Stimulated activated CD4-positive, alpha-beta T cell treated with anti-CD3 and anti-CD28 coated beads, Interleukin-12 subunit alpha, Interleukin-12 subunit beta, amount 100 ng/mL, for 48 hours (primary cell): ENCODE measurements at places on chromosomes 5 and 9.

DNA sequence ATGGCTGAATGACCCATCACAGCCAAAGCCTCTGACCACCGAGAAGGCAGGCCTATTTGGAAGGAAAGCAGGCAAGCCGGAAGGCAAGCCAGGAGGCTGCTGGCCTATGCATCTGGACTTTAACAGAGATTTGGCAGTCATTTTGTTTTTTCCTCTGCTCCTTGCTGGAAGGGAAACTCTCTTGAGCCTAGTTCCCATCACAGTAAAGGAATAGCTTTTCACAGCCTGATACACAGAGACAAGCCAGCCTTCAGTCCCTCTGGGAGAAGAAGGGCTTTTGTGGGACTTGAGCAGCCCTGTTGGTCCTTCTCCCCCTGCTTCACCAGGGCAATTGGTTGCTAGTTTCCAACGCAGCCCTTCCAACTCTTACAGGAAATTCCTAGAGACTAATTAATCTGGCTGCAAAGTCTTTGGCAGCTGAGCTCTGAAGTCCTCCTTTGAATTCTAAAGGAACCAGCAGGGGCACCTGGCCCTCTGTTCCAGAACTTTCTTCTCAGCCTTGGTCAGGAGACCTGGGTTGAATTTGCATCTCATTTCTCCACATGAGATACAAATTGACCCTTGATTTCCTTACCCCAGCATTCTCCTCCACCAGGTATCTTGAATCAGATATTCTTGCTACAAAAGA, 157.3 kb upstream of the EPB41L4A start:
- DNase-seq: no peak

DNA sequence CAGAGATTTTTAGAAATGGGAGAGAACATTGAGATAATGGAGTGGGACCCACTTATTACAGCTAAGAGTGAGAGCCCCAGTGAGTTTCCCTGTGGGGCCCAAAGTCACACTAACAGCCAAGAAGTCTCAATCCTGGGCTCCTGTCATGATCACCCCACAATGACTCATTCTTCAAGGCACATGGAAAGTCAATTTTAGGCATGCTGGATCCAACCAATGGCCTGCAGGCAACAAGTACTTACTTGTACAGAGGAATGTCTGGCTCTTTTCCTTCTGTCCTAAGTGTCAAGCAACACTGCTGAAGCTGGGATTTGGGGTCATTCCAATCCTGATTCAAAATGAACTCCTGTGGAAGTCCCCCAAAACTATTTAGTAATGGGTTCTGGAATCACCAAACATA, 123.1 kb downstream of the DROSHA start:
- no peak for DNase-seq

DNA sequence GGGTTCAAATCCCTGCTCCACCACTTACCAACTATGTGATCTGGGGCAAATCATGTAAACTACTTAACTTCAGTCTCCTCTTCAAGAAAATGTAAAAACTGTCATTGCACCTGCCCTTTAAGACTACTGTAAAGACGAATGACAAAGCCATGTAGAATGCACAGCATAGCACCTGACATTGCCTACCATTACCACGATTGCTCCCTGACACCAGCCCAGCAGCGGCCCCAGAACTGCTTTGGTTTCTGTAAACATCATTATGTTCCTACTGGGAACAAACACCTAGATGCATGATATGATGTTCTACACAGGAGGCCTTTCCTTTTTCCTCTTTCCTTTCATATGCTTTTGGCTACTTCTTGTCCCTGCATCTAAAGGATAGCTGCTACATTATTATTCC, 23.1 kb upstream of the PLPP6 start:
- no peak for DNase-seq

DNA sequence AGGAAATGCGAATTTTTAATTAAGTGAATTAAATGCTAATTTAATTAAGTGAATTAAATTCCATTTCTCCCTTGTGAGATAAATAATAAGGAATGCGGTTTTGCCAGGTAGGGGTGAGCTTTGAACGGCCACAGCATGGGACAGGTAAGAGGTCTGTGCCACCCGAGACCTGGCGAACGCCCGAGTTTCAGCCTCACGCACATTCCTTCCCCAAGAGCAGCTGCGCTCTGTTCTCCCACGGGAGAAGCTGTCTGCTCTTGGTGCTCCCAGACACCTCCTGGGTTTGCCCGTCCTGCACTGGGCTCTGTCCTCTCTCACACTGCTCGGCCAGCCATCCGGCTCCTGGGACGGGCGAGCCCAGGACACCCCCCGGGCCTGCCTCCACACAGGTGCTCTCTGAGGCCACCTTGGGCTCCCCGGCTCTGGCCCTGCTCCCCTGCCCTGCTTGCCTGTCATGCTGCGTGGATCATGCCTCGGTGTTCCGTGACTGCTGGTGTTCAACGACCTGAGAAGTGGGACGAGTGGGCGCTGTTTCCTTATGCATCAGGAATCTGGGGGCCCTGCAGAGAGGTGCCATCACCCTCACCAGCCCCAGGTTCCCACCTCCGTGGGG, 13.7 kb upstream of the CAMSAP1 start:
- DNase-seq: no peak

- no peak for DNase-seq
These were observed 31.0 kb upstream of the SLC1A3 start for GRCh38 chr5:36575361-36575781.

DNA sequence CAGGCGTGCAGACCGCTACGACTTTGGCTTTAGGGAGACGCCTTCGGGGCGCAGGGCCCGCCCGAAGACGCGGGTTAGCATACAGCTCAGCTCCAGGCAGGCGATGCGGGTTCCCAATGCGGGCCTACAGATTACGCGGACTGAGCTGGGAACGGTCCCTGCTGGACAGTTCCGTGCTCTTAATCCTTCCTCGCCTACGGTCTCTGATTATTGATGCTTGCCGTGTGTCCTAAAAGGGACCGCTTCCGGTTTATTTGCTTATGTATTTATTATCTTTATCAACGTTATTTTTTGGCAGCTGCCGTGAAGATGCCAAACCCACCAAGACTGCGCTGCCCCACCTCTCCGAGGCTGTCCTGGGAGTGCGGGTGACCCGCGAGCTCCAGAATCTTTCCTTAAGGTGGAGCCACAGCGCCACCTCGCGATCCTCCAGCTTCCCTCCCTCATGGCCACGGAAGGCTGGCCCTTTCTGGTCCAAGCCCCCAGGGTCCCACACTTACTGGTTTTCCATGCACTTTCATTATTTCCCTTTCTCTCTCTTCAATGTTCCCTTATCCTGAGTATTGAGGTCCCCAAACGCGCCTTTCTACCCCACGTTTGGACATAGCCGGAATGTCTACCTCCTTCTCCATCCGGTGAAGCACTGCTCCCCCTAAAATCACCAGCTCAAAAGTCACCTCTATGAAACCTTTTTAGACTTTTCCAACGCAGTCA, 7.0 kb upstream of the EBF1 start:
- peak; percentile 69 for DNase-seq

DNA sequence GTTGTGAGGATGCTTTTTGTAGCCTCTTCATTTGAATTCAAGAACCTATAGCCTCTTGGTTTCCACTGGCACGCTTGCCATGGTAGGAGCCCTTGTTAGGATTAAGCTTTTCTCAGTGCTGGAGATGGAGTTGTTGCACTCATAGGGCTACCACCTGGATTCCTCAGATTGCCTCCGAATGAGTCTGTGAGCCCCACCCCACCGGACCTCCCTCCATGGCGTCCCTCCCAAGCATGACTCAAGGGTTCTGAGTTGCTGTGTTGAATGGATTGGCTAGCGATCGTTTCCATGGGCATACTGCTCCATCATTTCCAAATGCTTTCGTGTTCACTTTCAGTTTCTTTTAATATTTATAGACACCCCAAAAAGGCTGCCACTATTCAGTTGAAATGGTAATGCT, 69.9 kb downstream of the DAPK1 start:
- no peak for DNase-seq

- no peak for DNase-seq
These were observed 178.9 kb downstream of the SEMA6A start for GRCh38 chr5:116395631-116396203.

GRCh38 chr9:3912280-3912679, 386.5 kb upstream of the RFX3 start:
- DNase-seq: no peak

DNA sequence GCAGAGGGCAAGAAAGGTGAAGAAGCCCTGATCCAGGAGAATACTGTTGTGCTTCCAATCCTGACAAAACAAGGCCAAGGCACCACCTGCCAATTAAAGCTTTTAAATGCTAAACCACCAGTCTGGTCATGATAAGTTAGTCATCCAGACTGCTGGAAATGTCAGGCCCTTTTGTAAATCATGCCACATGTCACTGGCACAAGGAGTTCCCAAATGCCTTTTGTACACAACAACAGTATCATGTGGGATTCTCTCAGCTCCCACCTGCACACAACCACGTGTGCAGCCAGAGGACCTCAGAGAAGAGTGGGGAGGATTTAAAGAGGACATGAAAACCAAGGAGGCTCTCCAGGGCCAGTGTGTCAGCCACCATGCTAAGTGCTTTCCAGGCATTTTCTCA, 99.3 kb downstream of the CDK5RAP2 start:
- no peak for DNase-seq

GRCh38 chr9:137115394-137116026, 977 bp upstream of the DPP7 start:
- DNase-seq: no peak

GRCh38 chr9:116155698-116156039, 2.1 kb downstream of the PAPPA start:
- DNase-seq: no peak

DNA sequence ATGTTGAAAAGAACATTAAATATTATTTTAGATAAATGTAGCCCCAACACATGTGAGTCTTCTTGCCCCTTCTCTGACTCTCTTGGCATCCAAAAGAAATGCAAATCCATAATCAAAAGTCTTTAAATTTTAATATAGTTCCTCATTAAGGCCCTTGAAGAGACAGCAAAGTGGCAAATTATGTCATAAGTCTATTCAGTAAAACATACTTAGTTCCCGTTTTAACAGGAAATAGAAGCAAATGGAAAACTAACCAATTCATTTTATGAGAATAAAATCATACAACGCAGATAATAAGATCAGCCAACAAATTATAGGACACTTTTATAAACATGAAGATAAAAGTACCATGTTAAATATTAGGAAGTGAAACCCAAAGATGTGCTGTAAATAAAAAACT, 20.1 kb upstream of the IFNB1 start:
- no peak for DNase-seq

GRCh38 chr5:151577566-151577965, 13.6 kb downstream of the FAT2 start:
- DNase-seq: no peak

- DNase-seq: no peak
These were observed 21.0 kb downstream of the F2RL2 start for GRCh38 chr5:76602094-76602726.

DNA sequence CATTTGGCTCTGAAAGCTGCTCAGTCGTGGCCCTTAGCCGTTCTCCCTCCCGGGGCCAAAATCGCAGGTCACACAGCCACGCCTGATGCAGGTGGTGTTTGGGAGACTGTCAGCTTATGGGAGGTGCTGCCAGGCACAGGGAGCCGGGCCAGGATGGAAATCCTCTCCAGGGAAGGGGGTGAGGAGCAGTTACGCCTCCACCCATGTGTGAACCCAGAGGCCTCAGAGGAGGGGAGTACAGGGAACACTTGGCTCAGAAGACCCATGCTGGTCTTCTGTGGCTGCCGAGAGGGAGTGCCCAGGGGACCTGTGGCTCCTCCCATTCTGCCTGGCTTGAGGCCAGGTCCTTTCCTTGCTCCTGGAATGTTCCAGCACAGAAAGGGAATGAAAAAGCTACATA, 3.6 kb upstream of the OLFM1 start:
- no peak for DNase-seq

GRCh38 chr5:176162198-176162597, 76.0 kb upstream of the SIMC1 start:
- DNase-seq: no peak

GRCh38 chr5:95554331-95554646, 488 bp downstream of the SKIC3 start:
- DNase-seq: no peak

DNA sequence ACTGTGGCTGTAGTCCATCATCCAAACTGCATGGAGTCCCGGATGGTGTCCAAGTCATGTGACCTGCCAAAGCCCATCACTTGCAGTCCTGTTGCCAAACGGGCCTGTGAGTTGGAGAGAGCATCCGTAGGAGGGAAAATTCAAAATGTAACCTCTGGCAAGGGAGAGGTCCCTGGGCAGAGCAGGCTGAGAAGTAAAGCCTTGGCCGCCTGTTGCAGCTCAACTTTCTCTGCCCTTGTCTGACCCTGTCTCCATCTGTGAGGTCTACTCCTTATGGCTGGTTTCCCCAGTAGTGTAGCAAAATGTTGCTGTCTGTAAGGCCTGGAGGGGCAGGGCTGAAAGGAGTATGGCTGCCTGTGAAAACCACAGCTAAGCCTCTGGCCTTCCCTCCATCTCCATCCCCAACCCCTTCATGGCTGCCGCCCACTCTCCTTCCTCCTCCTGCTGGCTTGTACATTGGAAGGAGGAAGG, 163.5 kb downstream of the SEMA6A start:
- DNase-seq: no peak
